ENCODE measurements at places on chromosomes 11 and 22. TPM values are rescaled to one million over a fixed set of nuclear protein-coding genes. Genes with fewer than 3 reads are reported as not detected.

LRRC56 gene
- 0.44 TPM for polyA plus RNA-seq

DNA sequence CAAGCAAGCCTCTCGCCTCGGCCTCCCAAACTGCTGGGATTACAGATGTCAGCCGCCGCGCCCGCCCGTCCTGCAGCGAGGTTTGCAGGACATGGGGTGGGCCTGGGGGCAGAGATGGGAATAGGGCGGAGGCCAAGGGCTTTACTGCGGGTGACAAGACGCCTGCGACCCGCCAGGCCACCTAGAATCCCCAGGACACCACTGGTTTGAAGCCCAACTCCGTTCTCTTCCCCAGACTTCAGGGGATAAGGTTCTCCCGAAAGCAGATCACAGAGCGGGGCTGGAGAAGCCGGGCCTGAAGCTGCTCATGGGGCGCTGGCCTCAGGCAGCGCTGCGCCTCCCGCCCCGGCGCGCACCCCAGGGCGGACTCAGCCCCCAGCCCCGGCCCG lies 354 bp downstream of the POLR2L start:
- H3K36me3 ChIP-seq = peaks cover 23% of the 10 kb centered on the region
- no peaks in the 10 kb centered on the region for H3K27me3 ChIP-seq
- peak overlapping the region; percentile 83 for H3K27ac ChIP-seq
- peaks cover 50% of the 10 kb centered on the region for H3K4me1 ChIP-seq
- DNase-seq = no peak

DNA sequence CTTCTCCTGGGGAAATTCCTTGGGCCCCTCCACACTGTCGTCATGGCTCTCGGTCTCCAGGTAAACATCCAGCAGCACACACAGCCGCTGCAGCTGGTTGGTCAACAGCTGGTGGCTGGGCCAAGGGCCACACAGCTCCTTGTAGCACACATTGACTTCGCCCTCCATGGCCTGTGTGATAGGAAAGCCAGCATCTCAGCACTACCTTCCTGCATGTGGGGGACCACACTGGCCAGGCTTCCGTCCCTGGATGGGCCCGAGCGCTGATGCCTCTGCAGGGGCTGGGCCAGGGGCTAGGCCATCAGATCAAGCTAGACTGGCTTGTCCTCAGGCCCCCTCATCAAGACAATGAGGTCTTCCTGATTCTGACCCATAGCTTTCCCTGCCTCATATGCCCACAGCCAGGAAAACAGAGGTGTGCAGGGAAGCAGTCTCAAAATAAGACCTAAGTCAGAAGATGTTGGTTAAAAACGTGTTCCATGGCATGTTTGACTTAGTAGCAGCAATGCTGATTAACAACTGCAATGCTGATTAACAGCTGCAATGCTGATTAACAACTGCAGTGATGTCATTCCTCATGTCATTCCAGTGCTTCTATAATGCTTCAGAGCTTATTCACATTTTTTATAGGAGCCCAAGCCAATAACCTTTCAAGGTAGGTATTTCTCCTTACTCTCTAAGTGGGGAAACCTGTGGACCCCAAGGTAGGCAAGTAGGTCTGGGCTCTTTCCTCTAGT lies 31.3 kb downstream of the NEFH start:
- peaks cover 34% of the 10 kb centered on the region for H3K36me3 ChIP-seq
- H3K27ac ChIP-seq = no peak overlapping the region
- no peaks in the 10 kb centered on the region for H3K4me1 ChIP-seq
- DNase-seq = no peak
- no peak overlapping the region for H3K4me3 ChIP-seq

GRCh38 chr11:75342966-75343870 lies 8.2 kb downstream of the ARRB1 start:
- H3K36me3 ChIP-seq = no peaks in the 10 kb centered on the region
- H3K27ac ChIP-seq = no peak overlapping the region
- no peaks in the 10 kb centered on the region for H3K27me3 ChIP-seq
- no peak for DNase-seq
- peaks cover 36% of the 10 kb centered on the region for H3K4me1 ChIP-seq

- no peaks in the 10 kb centered on the region for H3K36me3 ChIP-seq
- DNase-seq = no peak
- no peaks in the 10 kb centered on the region for H3K27me3 ChIP-seq
- no peak overlapping the region for H3K27ac ChIP-seq
Observed at GRCh38 chr11:6268820-6269219, 9.2 kb downstream of the CCKBR start.

DNA sequence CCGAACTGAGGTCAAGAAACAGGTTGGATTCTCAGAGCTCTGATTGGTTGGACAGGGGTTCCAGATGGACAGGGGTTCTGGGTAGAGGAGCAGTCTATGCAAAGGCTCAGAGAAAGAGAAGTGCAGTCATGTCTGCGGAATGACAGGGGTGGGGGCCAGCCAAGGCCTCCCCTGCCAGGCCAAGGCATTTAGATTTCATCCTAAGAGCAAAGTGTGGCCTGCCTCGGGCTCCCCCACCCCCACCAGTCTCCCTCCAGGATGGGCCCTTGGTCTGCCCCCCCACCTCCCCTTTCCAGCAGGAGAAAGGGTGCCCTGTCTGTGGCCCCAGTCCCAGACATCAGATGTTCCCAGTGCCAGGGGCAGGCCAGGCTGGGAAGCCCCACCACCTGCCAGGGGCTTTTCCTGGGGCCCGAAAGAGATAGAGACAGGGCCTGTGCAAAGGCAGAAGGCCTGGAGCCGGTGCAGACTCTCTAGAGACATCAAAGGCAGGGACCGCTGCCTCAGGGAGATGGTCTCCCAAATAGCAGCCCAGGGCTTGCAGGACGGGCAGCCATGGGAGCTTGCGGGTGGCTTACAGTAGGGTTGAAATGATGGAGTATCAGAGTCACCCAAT lies 9.4 kb downstream of the SUSD2 start:
- no peak for DNase-seq
- H3K27me3 ChIP-seq = no peaks in the 10 kb centered on the region
- no peak overlapping the region for H3K4me3 ChIP-seq
- no peak overlapping the region for H3K27ac ChIP-seq

GRCh38 chr11:33976495-33977199 lies 74.9 kb upstream of the CAPRIN1 start:
- H3K36me3 ChIP-seq = no peaks in the 10 kb centered on the region
- no peak for DNase-seq
- H3K27ac ChIP-seq = no peak overlapping the region
- no peaks in the 10 kb centered on the region for H3K4me1 ChIP-seq
- no peaks in the 10 kb centered on the region for H3K27me3 ChIP-seq

- H3K27me3 ChIP-seq = no peaks in the 10 kb centered on the region
- no peak overlapping the region for H3K4me3 ChIP-seq
- H3K36me3 ChIP-seq = no peaks in the 10 kb centered on the region
- H3K4me1 ChIP-seq = no peaks in the 10 kb centered on the region
Observed at GRCh38 chr11:127607487-127608085, 607.0 kb upstream of the KIRREL3 start.

- H3K4me3 ChIP-seq = no peak overlapping the region
- no peaks in the 10 kb centered on the region for H3K36me3 ChIP-seq
- H3K27ac ChIP-seq = no peak overlapping the region
- H3K27me3 ChIP-seq = no peaks in the 10 kb centered on the region
- no peak for DNase-seq
Observed at GRCh38 chr11:83540728-83541127, 254.6 kb upstream of the CCDC90B start.

DNA sequence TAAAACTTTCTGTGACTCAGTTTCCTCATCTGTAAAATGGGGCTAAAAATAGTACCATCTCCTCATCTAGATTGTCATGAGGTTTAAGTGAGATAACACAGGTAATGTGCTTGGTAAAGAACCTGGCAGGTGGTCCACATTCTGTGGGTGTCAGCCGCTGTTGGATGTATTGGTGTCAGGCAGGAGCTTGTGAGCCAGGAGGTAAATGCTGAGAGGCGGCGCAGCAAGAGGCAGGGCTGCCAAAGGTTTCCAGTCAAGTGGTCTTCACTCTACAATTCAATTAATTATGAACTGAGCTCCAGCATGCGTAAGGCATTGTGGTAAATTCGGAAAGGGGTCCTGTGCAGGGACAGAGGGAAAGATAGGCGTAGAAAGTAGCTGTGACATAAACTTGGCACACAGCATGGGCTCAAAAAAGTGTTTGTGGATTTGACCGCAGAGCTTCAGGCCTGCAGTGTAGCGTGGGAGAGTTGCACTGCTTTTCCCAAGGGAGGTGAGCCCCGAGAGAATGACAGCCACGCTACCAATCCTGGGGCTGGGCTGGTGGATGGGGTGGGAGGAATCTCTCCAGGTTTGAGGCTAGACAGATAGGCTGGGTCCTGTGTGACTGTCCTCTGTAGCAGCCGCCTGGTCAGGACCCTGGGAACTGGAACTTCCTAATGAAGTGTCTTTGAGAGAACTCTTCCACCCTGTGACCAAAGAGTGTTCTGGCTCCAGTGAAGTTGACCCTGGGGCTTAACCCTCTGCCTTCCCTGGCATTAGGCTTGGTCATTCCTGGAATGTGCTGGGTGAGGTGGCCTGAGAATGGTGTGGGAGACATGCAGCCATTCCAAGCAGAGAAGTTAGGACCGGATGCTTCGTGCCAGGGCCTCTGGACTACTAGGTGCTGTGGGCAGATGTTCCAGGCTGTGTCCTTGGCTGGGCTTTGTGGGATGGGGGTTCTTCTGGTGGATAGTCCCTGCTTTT lies 122.4 kb downstream of the FEZ1 start:
- H3K27ac ChIP-seq = no peak overlapping the region
- DNase-seq = no peak
- H3K27me3 ChIP-seq = peaks cover 22% of the 10 kb centered on the region
- no peak overlapping the region for H3K4me3 ChIP-seq

GRCh38 chr22:22431271-22432220 lies 77.0 kb downstream of the ZNF280B start:
- no peak for DNase-seq
- H3K36me3 ChIP-seq = no peaks in the 10 kb centered on the region
- H3K27ac ChIP-seq = no peak overlapping the region
- no peaks in the 10 kb centered on the region for H3K4me1 ChIP-seq
- no peak overlapping the region for H3K4me3 ChIP-seq
- peaks cover 4% of the 10 kb centered on the region for H3K27me3 ChIP-seq
